EH (cell line): ENCODE measurements at places on chromosomes 16 and 17.

DNA sequence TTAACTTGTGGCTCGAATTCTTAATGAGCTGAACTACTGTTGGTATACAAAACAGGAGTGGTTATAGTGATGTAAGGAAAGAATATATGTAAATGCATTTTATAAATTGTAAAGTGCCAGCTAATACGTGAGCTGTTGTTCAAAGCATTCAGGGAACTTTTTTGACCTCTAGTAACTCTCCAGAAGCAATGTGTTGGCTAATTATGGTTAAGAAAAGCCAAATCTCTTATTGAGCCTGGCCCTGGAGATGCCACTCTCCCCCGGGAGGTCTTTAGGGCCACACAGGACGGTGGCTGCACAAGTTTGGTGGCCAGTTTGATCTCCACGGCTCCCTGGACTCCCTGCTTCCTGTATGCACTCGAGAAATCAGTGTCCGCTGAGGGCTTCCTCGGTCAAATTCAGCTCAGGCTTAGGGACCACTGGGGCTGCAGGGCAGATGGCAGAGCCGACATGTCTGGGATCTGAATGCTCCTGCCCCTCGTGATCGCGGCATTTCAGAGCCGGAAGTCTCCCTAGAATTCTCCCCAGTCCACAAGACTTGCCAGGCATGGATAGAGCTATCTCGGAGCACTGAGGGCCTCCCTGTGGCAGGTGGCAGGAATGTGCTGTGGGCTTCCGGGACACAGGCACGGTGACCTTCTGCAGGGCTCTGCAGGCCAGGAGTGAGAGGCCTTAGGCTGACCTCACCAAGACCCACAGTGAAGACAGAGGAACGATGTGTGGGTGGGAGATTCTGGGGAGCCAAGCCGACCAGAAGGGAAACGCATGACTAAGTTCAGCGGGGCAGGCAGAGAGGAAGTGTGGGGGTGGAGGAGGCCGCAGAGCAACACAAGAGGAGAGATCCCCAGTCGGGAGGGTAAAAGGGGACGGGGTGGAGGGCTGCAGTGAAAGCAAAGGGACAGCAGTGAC is 18.6 kb upstream of the PITPNM3 start:
- peak; percentile 67 for DNase-seq

GRCh38 chr17:73785958-73786743 is 141.9 kb upstream of the SDK2 start:
- no peak for DNase-seq

DNA sequence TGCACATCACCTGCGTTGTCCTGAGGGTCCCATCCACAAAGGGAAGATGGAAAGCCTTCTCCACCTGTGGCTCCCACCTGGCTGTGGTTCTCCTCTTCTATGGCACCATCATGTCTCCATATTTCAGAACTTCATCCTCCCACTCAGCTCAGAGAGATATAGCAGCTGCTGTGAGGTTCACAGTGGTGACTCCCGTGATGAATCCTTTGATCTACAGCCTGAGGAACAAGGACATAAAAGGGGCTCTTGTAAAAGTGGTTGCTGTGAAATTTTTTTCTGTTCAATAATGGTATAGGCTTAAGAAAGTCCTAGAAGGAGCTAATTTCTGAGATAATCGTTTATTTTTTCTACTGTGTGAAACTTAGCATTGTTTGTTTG is 18.7 kb downstream of the ZNF200 start:
- DNase-seq, result no peak

DNA sequence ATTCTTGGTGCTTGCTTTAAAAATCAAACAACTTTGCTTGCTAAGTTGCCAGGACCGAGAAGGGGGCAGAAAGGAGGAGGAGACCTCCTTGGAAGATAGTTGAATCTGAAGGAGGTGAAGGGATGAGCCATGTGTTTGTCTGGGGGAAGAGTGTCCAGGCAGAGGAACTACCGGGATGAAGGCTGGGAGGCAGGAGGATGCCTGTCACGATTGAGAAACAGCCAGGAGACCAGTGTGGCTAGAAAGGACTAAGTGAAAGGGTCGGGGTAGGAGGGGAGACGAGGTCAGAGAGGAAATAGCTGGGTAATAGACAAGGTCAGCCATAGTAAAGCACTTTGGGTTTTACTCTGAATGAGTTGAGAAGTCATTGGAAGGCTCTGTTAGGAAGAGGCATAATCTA is 38.9 kb upstream of the CSNK2A2 start:
- no peak for DNase-seq

DNA sequence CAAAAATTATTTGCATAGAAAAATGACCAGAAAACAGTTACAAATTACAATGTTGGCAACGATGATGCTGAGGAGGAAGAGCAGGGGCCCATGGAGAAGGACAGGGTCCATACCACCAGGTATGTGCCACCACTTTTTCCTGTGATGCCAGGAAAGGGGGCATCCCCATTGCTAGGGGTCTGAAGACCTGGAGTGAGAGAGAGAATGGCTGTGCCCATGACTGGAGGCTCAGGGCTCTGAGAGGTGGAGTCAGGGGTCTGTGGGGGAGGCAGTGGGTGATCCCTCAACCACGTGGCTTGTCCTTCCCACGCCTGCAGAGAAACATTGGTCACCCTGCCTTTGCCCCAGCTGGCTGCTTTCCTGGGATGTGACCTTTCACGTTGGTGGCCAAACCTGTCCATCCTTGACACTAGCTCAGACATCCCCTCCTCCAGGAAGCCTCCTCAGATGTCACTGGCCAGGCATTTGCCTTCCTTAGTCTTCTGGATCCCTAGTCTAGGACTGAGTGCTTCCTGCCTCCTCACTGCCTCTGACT is 51.4 kb downstream of the SOCS1 start:
- DNase-seq, result no peak

DNA sequence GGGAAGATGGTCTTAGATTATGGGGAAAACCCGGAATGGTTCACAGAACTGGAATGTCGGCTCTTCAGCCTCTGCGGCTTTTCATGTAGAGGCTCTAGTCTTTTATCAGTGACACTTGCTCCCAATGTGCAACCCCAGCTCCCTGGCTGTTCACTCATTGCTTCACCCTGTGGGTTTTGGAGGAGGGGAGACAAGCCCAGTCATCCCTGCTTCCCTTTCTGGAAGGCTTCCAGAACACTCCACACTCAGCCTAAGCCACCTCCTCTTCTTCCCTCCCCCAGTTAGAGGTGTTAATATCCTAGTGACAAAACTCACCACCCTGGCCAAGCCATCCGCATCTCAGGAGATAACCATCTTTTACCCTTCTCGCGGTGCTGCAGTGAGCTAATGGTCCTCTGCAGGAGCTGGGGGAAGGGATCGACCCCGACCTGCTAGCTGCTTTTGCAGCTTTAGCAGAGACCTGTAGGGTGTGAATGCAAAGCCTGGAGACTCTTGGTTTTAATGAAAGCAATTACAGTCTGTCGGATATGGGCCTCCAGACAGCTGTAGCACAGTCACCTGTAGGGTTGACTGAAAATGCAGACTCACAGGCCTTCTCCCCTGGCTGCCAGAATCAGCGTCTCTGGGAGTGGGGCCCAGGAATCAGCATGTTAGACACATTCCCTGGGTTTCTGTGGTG is 24.3 kb upstream of the LASP1NB start:
- peak; percentile 99 for DNase-seq

GRCh38 chr16:56793492-56793891 is 63.6 kb downstream of the NUP93 start:
- DNase-seq, result peak; percentile 61

DNA sequence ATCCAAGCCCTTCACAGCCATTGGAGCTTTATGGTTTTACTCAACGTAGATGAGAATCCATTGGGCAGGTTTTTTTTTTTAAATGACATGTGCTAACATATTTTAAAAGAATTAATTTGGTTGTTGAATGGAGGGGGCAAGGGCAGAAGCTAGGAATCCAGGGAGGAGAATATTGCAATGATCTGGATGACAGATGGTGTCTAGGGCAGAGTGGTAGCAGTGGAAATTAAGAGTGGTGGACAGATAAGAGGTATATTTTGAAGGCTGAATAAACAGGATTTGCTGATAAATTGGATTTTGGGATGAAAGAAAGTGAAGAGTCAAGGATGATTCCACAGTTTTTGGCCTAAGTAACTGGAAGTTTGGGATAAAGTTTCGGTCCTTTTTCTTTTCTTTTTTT is 54.8 kb upstream of the DHX40 start:
- DNase-seq, result no peak

DNA sequence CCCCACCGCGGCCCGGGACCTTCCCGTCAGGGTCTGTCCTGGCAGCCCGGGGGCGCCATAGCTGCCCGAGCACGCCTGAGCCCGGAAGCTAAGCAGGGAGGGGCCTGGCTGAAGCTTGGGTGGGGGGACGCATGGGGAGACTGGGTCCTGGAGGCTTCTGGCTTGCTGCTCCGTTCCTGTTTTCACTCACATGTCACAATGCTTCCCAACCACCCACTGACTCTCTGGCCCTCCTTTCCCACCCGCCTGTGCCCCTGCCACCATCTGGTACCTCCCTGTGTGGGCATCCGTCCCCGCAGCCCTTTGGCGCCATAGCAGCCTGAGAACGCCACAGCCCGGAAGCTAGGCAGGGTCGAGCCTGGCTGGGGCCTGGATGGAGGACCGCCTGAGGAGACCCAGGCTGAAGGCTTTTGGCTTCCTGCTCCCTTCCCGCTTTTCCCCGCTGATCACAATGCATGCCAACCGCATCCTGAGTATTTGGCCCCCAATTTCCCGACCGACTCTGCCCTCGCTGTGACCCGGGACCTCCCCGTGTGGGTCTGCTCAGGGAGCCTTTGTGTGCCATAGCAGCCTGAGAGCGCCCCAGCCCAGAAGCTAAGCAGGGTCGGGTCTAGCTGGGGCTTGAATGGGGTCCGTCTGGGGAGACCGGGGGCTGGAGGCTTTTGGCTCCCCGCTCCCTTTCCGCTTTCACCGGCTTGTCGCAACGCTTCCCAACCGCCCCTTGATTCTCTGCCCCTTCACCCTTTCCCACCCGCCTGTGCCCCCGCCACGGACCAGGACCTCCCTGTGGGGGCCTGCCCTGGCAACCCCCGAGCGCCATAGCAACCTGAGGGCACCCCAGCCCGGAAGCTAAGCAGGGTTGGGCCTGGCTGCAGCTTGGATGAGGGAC is 2290.1 kb downstream of the TP53TG3F start:
- DNase-seq, result no peak
